Inflammatory macrophage (primary cell): ENCODE measurements at places on chromosomes 7 and 10.

DNA sequence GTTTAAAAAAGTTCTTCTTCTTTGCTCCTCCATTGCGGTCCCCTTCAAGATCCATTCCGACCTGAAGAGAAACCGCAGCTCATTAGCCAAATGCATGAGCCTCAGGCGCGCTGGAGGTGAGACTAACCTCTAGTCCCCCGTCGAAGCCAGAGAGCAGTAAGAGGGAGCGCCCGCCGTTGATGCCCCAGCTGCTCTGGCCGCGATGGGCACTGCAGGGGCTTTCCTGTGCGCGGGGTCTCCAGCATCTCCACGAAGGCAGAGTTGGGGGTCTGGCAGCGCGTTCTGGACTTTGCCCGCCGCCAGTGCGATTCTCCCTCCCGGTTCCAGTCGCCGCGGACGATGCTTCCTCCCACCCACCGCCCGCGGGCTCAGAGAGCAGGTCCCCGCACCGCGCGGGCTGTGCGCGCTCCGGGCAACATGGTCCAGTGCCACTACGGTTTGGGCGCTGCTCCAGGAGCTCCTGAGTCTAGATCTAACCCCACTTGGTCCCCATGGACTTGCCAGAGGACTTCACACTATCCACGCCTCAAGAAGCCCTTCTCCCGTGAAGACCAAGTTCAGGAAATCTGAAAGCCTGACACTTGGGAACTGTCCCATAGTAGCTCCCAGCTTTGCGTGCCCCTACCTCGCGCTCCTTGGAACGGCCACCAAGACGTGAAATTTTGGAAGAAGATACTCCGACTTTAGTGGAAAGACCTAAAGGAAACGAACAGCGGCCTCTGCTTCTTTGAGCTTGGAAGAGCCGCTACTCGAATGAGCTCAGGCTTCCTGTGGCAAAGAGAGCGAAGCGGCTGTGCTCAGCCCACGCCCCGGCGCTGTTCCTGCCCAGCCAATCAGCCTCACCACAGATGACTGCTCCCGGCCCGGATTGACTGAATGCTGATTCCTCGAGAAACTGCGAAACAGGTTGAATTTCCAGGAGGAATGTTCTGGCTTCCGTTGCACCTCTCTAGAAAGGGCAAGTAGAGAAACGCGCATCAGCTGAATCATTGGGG lies at the start of gene ABCB1:
Gene ABCB1, minus strand, starts transcription at position 755 of the 995 bp plus-strand sequence. Its CDS starts 700 bp downstream, at position 55.
- DNase-seq, result peak; percentile 37

GRCh38 chr7:150329331-150330120 lies 6.2 kb upstream of the ACTR3C start:
- DNase-seq, result no peak

- no peak for DNase-seq
These were observed 351.2 kb downstream of the DNAJB6 start for GRCh38 chr7:157687845-157688532.

GRCh38 chr10:82757901-82758300 lies 882.9 kb downstream of the NRG3 start:
- no peak for DNase-seq

- DNase-seq, result peak; percentile 82
These were observed 2.4 kb downstream of the PILRB start for GRCh38 chr7:100360135-100360854.

DNA sequence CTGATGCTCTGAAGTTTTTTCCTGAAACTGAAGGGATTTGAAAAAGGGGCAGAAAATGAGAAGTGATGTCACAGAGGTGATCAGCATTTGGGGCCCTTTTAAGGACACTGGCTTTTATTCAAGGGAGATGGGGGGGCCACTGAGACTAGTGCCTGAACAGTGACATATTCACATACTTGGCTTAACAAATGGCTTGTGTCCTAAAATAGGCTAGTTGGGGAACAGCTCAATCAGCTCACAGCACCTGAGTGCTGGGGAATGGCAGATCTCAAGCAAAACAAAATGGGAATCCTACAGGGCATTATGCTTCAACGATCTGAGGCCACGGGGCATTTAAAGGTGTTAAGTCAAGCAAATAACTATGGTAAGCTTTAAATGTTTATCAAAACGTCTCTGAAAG lies 90.1 kb downstream of the UBE2H start:
- DNase-seq, result no peak

DNA sequence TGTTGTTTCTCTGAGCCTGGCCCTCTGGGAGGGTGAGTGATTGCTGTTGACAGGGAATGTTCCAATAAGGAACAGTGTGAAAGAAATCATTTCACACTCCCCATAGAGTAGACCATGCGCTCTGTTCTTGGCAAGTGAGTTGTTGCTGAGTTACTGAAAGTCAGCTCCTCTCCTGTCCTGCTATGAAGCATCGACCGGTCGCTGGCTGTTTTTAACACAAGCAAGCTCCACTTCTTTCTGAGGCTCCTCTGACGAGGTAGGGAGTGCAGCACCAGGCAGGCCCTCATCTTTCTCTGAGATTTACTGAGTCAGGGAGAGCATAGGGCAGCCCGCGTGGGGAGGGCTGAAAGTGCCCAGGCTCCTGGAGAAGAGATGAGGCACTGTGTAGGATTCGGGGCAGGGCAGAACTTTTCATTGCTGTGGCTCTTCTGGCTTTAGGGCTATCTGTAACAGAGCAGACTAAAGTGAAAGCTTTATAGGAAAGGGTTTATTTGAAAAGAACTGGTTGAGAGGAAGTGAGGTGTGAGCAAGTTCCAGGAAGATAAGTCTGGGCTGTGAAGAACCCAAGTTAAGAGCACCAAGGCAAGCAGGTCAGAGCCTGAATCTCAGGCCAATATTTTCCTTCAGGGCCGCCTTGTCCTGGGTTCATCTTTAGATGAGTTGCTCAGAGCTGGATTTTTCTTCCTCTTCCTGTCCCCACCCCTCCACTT lies 332.2 kb downstream of the CCSER2 start:
- no peak for DNase-seq

GRCh38 chr7:97204821-97205220 lies 87.3 kb downstream of the SDHAF3 start:
- no peak for DNase-seq

GRCh38 chr10:114256822-114257221 lies 17.8 kb downstream of the VWA2 start:
- no peak for DNase-seq

- no peak for DNase-seq
These were observed 36.9 kb downstream of the GDI2 start for GRCh38 chr10:5776136-5776880.

GRCh38 chr10:73494213-73494612 lies 1.6 kb downstream of the PPP3CB start:
- DNase-seq, result no peak

DNA sequence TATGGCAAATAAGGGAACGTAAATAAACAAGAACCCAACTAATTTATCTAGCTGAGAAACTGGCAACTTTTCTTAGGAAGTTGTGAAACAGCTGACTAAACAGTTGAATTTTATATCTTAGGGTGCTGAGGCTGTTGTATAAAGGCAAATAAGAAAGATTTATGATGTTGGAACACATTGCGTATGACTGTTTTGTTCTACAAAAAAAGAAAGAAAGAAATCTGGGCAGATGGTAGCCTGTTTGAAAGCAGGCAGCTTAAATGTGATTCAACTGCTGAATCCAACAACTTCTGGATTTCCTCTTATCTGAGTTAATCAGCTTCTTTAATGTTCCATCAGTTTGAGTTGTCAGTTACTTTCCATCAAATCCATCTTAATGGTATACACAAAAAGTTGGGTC lies 214.5 kb downstream of the SNX13 start:
- DNase-seq, result no peak

DNA sequence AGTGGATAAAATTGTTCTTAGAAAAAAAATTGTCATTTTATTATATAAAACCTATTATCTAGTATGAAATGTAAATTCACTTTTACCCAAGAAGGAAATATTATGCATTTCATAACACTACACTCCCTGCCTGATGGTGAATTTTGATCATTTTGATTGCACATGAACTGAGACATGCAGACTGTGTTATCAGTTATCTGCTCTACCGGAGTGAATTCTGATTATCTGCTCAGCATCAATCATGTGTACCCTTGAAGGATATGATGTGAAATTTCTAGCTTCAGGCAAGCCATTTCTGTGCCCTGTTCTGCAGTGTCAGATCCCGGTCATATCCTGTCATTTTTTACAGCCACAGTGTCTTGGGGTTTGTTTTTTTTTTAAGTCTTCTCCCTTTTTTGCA lies 85.0 kb upstream of the FGL2 start:
- DNase-seq, result no peak

GRCh38 chr7:70743531-70744325 lies 388.2 kb upstream of the GALNT17 start:
- DNase-seq, result no peak

- no peak for DNase-seq
These were observed 79.4 kb upstream of the C1GALT1 start for GRCh38 chr7:7102906-7103305.

DNA sequence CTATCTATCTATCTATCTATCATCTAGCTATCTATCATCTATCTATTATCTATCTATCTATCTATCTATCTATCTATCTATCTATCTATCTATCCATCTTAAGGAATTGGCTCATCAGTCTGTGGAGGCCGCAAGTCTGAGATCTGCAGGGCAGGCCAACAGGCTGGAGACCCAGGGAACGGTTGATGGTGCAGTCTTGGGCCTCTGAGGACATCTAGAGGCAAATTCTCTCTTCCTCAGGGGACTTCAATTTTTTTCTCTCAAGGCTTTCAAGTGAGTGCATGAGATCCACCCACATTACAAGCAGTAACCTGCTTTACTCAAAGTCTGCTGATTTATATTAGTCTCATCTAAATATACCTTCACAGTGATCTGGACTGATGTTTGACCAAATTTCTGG lies 197.0 kb downstream of the GLRX3 start:
- no peak for DNase-seq

GRCh38 chr10:97173036-97173435 lies 12.7 kb downstream of the SLIT1 start:
- no peak for DNase-seq

DNA sequence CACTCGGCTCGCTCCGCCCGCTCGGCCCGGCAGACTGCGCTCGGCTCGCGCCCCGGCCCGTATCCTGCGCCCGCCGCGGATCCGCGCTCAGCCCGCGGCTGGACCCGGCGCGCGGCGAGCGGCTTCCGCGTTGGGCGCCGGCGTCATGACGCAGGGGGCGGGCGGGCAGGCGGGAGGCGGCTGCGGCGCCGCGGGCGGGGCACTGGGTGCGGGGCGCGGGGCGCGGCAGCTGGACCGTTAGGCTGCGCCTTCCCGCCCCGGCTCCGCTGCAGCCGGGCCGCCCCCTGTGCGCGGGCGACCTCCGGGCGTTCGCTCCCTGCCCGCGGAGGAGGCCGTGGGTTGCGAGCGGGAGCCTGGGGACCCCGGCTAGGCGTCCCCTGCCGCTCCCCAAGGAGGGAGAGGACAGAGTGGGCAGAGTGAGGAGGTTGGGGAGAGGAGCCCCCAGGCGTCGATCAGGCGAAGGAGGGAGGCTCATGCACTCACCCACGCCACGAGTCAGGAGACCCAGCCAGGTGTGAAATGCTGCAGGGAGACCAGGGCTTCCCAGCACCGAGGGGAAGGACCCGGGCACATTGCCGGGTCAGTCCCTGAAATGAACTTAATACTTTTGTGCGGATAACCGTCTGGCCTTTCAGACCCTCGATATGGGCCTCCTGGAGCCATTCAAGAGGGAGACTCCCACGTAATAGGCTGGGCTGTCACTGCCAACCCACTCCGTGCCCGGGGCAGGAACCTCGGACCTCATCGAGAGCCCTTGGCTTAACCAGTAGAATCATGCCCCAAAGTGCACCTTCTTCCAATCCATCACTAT lies at the start of gene PIP4K2A:
Gene PIP4K2A, minus strand, starts transcription at position 100 of the 811 bp plus-strand sequence. CDS start 252 bp downstream, outside the sequence.
- DNase-seq, result peak; percentile 90

GRCh38 chr10:73931767-73932619 lies 21.1 kb downstream of the PLAU start:
- no peak for DNase-seq

DNA sequence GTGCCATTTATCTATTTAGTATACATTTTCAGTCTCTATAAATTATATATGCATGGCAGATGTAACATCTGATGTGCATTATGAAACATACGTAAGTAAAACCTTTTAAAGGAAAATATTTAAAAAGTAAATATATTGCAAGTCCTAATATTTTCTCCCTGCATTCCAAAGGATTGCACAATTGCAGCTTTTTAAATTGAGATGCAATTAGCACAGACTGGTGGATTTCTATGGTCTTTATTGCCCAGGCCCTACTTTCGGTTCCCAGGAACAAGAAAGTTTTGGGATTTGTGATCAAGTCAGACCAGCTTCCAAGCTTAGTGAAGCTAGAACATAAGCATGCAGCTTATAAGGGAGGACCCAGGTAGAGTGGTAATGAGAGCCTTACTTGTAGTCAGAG lies 337.8 kb downstream of the NRG3 start:
- no peak for DNase-seq

GRCh38 chr10:93437946-93438612 lies 44.1 kb downstream of the MYOF start:
- DNase-seq, result no peak

DNA sequence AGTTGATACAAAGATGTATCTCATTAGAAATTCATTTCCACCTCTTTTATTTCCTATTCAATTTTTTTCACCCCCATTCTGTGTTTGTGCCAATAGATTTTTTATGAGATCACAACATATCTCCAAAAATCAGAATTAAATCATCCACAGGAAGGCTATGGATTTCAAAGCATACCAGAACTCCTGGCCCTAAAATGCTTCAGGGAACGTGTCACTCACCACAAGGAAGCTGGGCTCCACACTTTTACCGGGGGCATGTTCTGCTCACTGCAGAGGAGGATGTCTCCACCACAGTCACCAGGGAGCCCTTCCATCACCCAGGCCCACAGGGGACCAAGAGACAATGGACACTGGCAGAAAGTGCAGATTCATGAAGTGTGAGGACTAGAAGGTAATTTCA lies 456.8 kb downstream of the KCNMA1 start:
- no peak for DNase-seq

GRCh38 chr10:61592581-61592980 lies 70.1 kb upstream of the CABCOCO1 start:
- peak; percentile 13 for DNase-seq

DNA sequence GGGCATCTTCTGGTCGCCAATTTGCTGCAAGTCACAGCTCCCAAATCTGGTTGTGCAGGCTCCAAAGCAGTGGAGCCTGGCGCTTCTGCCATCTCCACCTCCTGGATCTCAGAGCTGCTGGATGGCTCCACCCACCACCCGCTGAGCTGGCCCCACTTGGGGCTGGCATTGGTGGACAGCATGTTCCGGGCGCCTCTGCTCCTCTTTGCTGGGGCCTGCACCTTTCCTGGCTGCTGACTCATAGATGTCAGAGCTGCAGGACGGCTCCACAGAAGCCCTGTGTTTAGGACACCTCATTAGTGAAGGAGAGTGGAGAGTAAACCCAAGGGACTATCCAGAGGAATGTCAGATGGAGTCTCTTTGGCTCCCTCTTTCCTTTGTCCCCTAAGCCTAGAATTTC lies 27.4 kb downstream of the MAPK8 start:
- DNase-seq, result no peak

GRCh38 chr10:45463244-45464116 lies 89.5 kb downstream of the ALOX5 start:
- no peak for DNase-seq

GRCh38 chr10:25704622-25705021 lies 229.4 kb upstream of the MYO3A start:
- DNase-seq, result no peak

DNA sequence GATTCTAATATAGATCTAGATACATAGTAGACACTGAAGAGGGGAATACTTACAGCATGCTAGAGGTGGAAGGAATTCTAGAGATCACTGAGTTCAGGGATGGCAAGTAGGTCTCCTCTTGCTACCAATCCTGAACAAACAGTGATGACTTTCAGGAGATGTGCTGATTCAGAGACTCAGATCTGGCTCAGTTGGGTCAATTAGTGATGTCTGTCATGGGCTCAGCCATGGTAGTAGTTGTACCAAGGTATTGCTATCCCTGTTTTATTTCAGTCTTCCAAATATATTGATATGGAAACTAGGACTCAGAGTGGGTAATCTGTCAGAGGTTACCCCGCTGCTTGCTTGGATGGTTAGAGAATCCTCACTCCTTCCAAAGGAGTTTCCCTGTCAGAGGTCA lies 38.5 kb downstream of the UNC5B start:
- no peak for DNase-seq
